Activated T-cell treated with anti-CD3 and anti-CD28 coated beads, Interleukin-2, amount 50 U/mL, for 48 hours (primary cell): ENCODE measurements at places on chromosomes 12 and 14.
A peak's percentile ranks its signal among the peaks of the same experiment; 100 is the strongest.

DNA sequence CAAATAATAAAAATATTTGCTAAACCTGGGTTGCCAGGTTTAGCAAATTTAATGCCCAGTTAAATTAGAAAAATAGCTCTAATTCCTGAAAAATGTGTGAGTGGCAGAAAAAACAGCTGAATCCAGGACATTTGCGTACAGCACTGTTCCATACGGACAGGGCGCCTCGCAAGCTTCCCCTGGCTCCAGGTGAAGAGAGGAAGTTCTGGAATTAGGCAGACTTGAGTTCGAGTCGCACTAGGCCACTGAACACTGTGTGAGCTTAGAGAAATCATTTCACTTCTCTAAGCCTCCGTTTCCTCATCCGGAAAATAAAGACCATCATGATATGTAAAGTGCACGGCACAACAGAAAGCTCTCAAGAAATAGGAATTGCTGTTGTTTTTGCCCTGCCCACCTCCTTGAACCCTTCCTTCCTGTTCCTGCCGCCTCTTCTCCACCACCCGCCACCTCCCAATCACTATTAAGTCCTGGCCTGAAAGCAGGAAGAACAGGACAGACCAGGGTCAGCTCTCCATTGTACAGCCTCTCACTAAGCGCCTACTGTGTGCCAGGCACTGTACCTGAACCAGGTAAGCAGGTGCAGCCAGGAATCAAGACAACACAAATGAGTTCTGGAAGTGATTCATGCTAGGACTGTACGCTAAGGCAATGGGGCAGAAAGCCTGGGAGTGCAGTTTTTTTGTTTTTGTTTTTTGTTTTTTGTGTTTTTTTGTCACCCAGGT lies 763 bp upstream of the PHETA1 start:
- DNase-seq: no peak

GRCh38 chr14:54252072-54252730 lies 144.6 kb upstream of the CDKN3 start:
- no peak for DNase-seq

- no peak for DNase-seq
These were observed 1.9 kb downstream of the ASCL1 start for GRCh38 chr12:102959391-102959790.

DNA sequence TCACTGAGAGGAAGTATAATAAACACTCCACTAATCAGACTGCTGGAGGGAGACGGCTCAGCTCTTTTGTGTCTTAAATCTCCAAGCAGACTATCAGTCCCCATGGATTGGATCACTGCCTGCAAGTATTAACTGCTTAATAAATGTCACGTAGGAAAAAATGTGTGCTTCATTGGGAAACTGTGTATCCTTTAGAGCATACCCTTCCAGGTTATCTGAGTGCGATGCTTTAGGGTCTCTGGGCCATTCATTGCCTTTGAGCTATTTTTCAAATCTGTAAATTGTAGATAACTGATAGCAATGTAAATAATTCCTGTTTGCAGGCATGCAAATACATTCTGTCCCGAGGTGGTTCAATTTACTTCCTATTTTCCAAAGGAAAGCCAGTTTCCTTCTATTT lies 45.0 kb upstream of the VASH1 start:
- no peak for DNase-seq

- DNase-seq: no peak
These were observed 8.0 kb upstream of the OR5AU1 start for GRCh38 chr14:21163871-21164291.

DNA sequence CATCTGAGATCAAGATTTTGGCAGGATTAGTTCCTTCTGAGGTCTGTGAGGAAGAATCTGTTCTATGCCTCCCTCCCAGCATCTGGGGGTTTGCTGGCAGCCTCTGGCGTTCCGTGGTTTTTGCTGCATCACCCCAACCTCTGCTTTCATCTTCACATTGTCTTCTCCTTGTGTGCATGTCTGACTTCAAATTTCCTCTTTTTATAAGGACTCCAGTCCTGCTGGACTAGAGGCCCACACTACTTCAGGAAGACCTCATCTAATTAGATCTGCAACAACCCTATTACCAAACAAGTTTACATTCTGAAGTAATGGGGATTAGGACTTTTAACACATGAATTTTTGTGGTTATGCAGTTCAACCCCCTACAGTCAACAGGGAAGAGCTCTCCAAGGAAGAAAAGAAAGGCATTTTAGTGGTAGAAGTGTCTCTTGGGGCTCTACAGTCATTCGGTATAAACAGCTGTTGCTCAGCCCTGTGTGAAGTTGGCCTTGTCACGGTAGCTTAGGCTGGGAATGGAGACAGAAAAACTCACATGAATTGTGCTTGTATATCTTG lies 89.7 kb downstream of the CAND1 start:
- DNase-seq: no peak

DNA sequence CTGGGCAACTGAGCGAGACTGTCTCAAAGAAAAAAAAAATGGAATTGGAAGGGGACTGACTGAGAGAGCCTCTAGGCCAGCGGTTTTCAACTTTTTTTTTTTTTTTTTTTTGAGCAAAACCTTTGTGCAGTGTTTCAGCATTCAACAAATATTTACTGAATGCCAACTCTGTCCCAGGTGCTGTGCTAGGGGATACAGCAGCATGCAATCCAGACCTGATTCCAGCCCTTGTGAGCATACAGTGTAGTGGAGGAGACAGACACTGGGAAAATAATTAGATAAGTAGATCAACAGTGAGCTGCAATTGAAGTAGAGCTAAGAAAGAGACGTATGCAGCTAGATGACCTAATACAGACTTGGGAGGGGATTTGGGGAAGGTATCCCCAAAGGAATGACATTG lies 23.8 kb upstream of the LTBP2 start:
- no peak for DNase-seq

GRCh38 chr12:116571089-116571488 lies 11.9 kb downstream of the MAP1LC3B2 start:
- DNase-seq: no peak

DNA sequence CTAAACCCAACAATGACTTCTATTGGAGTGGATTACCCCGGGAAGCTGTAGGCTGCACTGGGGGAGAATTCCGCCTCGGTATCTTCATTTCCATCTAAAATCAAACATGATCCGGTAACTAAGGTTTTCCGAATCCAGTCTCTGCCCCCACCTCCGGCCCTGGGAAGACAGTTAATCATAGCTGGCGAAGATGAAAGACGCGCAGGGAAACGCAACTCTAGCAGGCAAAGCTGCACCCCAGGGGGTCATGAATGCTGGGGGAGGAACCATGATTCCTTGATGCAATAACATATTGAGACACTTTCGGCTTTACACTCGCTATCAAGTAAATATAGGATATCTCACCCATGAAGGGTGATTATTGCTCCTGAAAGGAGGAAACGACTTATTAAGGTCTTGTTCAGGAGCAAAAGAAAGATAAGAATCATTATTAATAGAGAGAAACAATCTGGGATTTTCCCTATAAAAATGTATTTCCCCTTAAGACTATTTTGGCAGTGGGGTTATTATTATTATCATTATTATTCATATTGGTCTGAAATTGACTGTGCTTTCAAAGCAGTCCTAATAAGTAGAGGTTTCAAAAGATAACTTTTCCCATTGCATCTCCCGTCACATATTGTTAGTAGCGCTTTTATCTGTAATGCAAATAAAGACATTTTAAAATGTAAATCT lies 614.9 kb downstream of the VRK1 start:
- no peak for DNase-seq

- peak; percentile 70 for DNase-seq
These were observed 11.2 kb downstream of the MAP4K5 start for GRCh38 chr14:50520947-50521815.

GRCh38 chr12:12474471-12474928 lies 88.2 kb downstream of the DUSP16 start:
- peak; percentile 71 for DNase-seq

DNA sequence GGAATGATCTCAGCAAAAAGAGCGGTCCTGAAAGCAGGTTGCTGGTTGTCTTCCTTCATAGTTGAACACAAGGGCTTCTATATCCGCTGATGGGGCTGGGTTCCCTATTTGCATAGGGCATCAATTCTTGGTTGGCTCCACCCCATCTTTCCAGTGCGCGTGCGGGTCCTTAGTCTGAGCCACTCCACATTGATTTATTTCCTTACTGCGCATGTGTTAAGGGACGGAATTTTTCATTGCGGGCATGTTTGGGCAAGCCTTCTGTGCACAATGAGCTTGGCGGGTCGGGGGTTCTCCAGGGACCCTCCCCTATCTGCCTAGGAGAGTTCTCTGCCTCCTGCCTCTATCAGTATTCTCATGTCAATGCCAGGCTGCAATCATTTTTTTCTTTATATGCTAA lies 21.2 kb upstream of the DLGAP5 start:
- DNase-seq: no peak

DNA sequence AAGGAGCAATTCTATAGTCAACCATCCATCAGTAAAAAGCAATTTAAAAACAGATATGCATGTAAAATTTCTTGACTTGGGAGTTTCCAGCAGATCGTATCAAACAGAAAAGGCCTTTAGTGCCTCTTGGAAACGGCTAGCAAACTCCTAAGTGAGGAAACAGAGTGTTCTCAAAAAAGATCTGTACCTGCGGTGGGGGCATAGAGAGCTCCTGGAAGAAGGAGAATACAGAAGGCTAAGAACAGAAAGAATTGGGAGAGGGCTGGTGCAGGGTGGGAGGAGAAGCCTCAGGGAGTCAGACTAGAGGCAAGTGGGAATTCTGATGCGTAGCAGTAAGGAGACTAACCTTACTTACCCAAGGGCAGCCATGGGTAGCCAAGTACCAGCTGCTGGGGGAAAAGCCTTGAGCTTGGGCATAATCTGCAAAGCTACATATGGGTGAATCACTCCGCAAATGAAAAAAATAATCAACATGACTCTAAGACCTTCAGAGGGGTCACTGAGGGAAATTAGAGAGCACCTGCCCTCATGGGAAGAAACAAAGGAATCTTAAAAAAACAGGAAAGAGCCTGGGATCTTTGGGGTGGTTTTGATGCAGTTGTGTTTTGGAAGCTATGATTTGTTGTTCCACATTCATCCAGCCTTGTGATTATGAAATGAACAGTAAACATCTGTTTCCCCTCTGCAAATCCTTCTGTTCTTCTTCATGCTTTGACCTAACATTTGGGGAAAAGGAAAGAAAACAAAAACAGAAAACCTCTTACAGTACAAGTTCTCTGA lies 10.4 kb downstream of the RHOJ start:
- no peak for DNase-seq

DNA sequence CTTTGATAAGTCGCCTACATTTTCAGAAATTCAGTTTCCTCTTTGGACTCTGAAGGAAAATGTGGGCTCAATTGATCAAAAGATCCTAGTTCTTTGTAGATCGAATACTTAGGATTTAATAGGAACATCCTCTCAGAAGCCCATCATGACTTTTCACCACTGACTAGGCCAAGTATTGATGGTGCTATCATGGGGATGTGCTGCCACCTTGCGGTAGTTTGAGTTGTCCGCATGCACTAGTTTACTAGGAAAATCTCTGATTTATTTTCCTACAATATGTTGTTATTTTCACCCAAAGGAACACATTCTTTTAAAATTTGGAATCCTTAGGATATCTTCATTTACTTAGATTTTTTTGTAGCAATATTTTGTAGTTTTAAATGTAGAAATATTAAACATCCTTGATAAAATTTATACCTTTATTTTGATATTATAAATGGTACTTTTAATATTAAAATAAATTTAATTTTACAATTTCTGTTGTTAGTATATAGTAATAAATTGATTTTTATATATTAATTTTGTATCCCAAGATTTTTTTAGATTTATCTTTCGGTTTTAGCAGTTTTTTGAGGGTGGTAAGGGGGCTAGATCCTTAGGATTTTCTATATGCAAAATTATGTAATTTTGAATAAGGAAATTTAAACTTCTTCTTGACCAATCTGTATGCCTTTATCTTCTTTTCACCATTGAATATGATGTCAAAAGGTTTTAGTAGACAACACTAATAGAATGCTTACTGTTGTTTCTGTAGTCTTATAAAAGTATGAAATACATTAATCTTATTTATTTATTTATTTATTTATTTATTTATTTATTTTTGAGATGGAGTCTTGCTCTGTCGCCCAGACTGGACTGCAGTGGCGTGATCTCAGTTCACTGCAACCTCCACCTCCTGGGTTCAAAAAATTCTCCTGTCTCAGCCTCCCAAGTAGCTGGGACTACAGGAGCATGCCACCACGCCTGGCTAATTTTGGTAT lies 52.9 kb upstream of the OR9K2 start:
- peak; percentile 81 for DNase-seq

- DNase-seq: no peak
These were observed 57.0 kb downstream of the PLEKHG7 start for GRCh38 chr12:92759634-92760268.

DNA sequence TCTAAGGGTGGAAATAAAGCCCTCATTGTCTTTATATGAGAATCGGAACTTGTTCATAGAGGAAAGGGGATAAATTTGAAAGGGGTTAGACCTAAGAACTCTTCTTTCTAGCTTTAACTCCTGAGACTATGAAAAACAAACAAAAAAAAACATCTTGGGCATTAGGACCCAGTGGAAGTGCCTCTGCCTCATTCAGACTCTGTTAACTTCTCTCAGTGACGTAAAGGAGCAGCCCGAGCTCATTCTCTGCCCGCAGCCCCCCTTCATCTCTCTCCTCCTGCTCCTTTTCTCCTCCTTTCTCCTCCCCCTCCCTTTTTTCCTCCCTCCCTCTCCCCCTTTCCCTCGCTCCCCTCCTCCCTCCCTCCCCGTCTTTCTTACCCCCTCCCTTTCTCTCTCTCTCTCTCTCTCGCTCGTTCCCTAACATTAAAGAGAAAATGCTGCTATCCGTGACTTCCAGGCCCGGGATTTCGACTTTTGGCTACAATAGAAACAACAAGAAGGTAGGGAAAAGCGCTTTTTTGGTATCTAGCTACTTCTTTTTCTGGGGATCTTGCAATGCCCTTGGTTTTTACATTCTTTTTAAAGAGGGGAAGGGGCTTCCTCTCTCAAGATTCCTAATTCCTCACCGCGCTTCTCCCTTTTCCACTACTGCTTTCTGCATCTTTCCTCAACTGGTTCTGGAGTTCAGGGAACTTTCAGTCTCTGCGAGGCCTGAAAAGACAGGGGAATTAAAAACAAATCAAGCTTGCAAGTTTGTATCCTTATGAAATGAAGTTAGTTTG lies at the start of gene RBMS2:
Gene RBMS2, plus strand, starts transcription at position 231 of the 782 bp plus-strand sequence. Its CDS starts 204 bp downstream, at position 435.
- DNase-seq: no peak

- DNase-seq: no peak
These were observed 6.3 kb downstream of the ARHGAP9 start for GRCh38 chr12:57473392-57473791.

- DNase-seq: no peak
These were observed 561.9 kb downstream of the CCER1 start for GRCh38 chr12:90393089-90393488.

GRCh38 chr14:99750746-99751450 lies 42.3 kb upstream of the EML1 start:
- DNase-seq: no peak

GRCh38 chr14:68798621-68799020 lies 5.8 kb upstream of the ZFP36L1 start:
- no peak for DNase-seq

DNA sequence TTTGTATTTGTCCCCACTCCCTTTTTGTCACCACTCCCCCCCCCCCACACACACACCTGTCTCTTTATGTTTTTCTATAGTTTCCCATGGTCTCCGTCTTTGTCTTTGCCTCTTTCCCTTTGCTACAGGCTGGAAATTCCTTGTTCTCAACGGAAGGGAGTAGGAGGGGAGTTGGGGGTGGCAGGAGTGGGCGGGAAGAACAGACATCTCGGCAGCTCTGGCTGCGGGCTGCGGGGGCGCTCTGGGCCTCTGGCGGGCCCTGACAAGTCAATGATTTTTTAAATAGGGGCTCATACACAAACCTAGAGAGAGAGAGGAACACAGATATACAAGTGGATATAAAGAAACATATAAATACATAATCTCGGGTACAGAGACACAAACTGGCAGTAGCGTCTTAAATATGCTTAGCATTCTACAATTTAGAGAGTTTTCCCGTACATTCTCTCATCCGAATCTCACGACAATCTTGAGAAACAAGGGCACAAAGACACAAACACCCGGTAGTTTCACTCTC lies 2.4 kb upstream of the NAB2 start:
- DNase-seq: peak; percentile 66
